CD4-positive, alpha-beta T cell treated with Interferon gamma for 1 hour (primary cell): ENCODE measurements at places on chromosomes 5 and 9.

GRCh38 chr9:71683598-71684235 lies 84.6 kb downstream of the CEMIP2 start:
- DNase-seq: peak; percentile 16

GRCh38 chr5:64165500-64166200 lies at the start of gene RNF180:
Gene RNF180, plus strand, starts transcription at chr5:64165843. Its CDS starts 34,965 bp downstream, at chr5:64200808.
- DNase-seq: no peak

DNA sequence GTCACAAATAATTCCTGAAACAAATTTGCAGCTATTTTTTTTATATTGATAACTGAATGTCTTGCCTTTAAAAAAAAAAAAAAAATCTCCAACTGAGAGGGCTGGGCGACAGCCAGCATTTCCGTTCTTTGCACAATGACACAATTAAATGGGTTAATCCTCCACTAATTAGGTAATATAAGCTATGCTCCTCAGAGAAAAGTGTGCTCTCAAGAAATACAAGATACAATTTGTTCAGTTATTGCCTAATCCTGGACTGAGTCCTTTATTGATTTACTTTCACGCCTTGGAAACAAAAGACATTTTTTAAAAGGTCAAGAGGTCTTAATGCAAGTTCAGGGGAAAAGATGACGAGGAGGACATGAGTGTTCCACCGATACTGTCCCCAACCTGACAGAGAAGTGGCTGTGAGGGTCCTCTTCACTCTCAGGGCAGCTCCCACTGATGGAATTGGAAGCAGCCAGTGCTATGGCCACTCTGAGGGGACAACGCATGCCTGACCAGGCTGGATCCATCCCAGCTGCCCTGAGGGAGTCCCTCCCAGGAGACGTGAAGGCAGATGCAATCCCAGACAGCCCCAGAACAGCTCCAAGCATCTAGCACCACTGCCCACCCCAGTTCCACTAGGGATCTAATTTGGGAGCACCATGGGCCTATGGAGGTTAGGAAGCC lies 220.7 kb downstream of the GNA14 start:
- DNase-seq: no peak

GRCh38 chr9:128913048-128913900 lies 7.5 kb upstream of the PHYHD1 start:
- no peak for DNase-seq

DNA sequence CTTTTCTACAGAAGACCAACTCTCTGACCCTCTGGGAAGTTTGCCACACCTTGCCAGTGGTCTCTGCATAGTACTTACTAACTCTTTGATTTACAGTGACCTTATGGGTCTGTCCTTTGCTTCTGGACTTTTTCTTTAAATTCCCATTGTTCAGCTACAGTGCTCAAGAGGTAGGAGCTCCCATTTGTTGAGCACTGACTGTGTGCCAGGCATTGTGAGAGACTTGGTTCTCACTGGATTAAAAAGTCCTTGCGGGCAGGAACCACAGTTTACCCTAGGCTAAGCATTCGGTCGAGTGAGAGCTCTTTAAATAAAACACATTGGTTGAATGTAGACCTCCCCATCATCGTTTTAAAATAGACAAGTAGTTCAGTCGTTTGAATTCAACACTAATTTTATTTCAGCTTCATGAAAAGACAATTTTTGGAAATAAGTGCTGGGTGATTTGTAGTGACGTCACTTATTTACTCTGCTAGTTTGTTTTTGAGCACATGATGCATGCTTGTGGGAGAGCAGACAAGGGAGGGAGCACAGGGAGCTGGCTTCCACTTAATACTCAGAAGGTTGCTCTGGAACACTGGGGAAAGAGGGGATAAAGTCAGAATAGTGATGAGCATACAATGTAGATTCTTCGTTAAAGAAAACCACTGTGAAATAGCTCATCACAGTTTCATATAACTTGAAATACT lies 27.1 kb downstream of the RASGRF2 start:
- no peak for DNase-seq

- DNase-seq: no peak
Measured at GRCh38 chr9:96605328-96605727, 14.3 kb downstream of the CDC14B start.

- no peak for DNase-seq
Measured at GRCh38 chr9:79807971-79808370, 236.2 kb downstream of the TLE4 start.

DNA sequence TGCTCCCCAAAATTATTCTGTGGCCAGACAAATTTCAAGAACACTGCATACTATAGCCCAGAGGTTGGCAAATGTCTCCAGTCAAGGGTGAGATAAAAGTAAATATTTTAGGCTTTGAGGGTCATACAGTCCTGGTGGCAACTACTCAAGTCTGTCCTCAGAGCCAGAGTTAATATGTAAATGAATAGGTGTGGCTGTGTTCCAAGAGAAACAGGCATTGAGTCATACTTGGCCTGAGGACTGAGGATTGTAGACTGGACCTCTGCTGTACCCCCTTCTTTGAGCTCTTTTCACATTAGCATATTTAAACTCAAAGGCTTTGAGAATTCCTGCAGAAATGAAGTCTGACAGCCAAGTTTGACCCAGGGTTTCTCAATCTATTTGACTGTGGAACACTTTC lies 129.2 kb upstream of the PTCH1 start:
- DNase-seq: no peak

DNA sequence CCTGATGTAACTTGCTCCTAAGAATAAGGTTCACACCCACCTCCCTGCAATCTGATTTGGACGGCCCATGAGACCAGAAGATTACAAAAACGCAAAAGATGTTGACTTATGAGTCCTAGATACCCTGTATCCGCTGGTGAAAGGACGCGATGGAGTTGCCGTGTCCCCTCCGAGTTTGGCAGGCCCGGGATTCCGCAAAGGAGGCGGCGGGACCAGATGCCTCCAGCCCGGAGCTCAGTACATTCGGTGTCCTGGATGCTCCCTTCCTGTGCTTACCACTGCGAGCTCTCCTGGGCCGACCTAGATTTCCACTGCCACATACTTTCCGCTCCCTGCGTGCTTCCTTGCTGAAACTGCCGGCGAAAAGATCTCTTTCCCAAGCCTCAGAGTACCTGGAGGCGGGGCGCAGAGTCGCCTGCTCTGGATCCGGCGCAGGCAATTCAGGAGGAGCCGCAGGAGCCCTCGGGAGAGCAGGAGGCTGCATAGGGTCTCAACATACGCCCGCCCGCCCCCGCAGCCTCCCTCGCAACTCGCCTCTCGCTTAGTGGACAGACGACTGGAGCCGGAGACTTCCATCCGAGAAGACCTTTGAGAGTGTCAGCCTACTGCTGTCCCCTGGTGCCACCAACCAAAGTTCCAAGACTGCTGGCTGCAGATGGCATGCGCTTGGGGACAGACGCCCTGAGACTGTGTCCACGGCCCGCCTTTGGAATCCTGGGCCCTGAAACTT lies 39.8 kb downstream of the ANXA2R start:
- no peak for DNase-seq

GRCh38 chr9:123053711-123054110 lies 20.2 kb downstream of the GPR21 start:
- DNase-seq: no peak

DNA sequence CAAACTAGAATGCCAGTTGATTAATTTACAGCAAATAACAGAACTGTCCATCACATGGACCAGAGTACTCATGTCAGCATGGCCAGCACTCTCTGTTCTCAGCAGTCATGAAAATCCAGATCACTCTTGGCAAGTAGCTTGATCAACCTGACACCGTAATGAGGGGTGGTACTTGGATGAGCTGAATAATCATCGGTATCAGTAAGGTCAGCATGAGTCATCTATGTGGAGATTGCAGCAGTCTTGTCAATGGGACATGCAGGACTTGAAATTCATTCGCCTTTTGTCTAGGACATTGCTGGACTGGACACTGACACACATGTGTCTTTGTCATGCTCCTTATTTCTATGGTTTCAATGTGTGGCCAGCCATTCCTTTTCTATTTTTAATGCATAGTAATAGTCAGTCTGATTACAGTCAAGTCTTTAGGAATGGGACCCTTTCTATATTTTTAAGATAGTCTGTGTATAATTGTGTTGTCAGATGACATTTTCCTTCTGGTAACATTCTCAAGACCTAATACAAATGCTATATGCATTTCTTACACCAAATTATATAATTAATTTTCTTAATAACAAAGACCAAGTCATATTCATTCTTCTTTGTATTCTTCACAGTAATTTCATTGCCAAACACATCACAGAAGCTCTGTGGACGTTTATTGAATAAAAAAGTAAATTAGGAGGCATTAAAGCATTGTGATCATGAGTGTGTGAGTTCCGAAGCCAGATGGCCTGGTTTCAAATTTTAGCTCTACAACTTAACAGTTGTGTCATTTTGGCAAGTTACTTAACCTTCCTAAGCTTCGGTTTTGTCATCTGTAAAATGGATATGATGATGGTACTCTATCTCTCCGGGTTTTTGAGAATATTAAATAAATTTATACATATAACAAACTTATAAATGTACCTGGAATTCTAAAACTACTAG lies 57.4 kb downstream of the ADAMTSL1 start:
- no peak for DNase-seq

DNA sequence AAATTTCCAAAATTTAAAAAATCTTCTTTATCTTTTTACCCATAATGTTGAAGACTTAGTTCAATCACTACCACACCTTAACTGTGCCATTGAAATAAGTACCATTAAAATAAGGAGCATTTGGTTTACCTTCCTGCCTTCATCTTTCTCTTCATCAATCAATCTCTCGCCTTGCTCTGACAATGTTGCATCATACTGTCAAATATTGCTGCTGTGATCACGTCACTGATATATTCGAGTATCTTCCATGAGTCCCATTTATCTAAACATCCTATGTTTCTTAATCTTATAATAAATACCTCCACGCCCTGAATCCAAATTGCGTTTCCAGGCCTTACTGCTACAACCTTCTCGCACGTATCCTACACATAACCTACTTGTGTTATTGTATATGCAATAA lies 155.2 kb upstream of the ACOT12 start:
- DNase-seq: no peak

DNA sequence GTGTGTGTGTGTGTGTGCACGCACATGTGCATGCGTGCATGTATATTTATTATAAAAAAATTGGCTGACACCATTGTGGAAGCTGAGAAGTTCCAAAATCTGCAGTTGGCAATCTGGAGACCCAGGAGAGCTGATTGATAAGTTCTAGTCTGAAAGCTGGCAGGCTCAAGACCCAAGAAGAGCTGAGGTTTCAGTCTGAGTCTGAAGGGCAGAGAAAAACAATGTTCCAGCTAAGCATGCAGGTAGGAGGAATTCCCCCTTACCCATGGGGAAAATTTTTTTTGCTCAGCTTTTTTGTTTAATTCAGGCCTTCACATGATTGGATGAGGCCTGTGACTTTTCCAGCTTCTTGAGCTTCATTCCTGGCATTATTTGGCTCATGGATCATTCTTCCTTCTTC lies 31.2 kb upstream of the ACTBL2 start:
- no peak for DNase-seq

- no peak for DNase-seq
Measured at GRCh38 chr5:57002959-57003485, 51.1 kb upstream of the MIER3 start.

- DNase-seq: no peak
Measured at GRCh38 chr9:1051210-1051583, 1.0 kb downstream of the DMRT2 start.

GRCh38 chr5:75156585-75156984 lies 80.1 kb downstream of the ANKRD31 start:
- DNase-seq: no peak

- DNase-seq: no peak
Measured at GRCh38 chr5:83632874-83633273, 87.8 kb downstream of the HAPLN1 start.

DNA sequence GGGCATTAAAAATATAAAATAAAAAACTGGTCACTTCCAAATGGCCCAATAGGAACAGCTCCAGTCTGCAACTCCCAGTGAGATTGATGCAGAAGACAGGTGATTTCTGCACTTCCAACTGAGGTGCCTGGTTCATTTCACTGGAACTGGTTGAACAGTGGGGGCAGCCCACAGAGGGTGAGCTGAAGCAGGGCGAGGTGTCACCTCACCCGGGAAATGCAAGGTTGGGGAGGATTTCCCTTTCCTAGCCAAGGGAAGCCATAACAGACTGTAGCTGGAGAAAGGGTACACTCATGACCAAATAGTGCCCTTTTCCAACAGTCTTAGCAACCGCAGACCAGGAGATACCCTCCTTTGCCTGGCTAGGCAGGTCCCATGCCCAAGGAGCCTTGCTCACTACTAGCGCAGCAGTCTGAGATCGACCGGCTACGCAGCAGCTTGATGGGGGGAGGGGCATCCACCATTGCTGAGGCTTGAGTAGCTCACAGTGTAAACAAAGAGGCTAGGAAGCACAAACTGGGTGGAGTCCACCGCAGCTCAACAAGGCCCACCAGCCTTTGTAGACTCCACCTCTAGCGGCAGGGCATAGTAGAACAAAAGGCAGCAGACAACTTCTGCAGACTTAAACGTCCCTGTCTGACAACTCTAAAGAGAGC lies 12.7 kb downstream of the RLN1 start:
- peak; percentile 67 for DNase-seq

GRCh38 chr5:41809128-41809527 lies 61.1 kb downstream of the OXCT1 start:
- DNase-seq: no peak

DNA sequence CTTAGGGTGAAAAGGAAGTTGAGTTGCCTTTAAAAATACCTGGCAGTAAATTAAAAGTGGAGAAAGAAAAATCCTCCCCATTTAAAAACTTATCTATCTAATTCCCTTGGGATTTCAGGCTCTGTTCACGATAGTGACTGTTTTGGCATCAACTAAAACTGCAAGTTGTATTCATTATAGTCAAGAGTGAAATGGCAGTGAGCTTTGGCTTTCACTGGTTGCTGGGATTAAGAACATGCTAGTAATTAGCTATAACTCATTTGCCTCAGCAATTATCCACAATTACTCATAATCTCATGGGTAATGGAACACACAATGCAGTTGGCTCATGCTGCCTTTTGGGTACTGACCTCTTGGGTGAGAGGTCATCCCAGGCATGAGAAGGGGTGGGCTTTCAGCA lies 250.1 kb downstream of the GAS1 start:
- no peak for DNase-seq

- no peak for DNase-seq
Measured at GRCh38 chr9:35795695-35796094, 4.3 kb downstream of the NPR2 start.

GRCh38 chr5:91331705-91332104 lies 51.4 kb downstream of the ARRDC3 start:
- no peak for DNase-seq

- DNase-seq: no peak
Measured at GRCh38 chr5:177409043-177409801, at the start of gene F12. Gene F12, minus strand, starts transcription at chr5:177409564. Its CDS starts 37 bp downstream, at chr5:177409527.

DNA sequence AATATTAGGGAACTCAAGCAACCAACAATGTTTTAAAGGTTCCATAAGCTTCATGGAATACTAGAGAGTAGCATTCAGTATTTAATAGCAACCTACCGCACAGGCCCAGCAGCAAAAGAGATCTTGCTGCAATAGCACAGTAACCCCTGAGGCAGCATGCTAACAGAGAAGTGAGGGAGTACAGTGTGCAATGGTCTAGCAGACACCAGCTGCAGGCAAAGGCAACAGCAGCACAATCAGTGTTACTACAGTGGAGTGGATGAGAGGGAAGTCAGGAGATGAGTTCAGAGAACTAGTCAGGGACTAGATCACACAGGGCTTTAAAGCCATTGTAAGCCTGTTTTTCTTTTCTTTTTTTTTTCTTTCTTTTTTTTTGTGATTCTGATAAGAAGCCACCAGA lies 2.8 kb downstream of the TICAM2 start:
- peak; percentile 10 for DNase-seq

- no peak for DNase-seq
Measured at GRCh38 chr5:52909192-52909591, 80.0 kb upstream of the ITGA2 start.

GRCh38 chr9:100465761-100466160 lies 7.2 kb upstream of the TMEFF1 start:
- DNase-seq: no peak

- no peak for DNase-seq
Measured at GRCh38 chr9:115637661-115638060, 515.9 kb upstream of the PAPPA start.
